ENCODE measurements at places on chromosomes 7 and 10. TPM values are rescaled to one million over a fixed set of nuclear protein-coding genes. Genes with fewer than 3 reads are reported as not detected.
A peak's percentile ranks its signal among the peaks of the same experiment; 100 is the strongest.

SLC18A2 gene
- total RNA-seq = 0.55 TPM

PLAU gene
- total RNA-seq = 2.5 TPM

FAM221A gene
- 16.3 TPM for total RNA-seq

DNA sequence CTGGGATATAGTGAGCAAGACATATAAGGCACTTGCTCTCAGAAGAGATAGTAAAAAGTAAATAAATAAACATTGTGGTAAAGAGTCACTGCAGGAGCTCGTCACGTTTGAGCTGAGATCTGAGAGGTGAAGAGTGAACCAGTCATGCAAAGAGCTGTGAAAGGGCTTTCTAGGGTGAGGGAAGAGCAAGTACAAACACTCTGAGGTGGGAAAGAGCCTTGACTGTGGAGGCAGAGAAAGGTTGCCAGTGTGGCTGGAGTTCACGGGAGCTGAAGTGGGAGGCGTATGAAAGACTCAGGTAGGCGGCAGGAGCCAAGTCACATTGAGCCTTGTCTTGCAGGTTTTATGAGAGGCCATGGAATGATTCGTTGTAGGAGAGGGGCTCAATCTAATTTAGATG is 141.0 kb downstream of the C1GALT1 start:
- DNase-seq = no peak

- no peak for DNase-seq
Measured at GRCh38 chr10:266974-267425, 131.7 kb downstream of the ZMYND11 start.

- peak; percentile 50 for DNase-seq
Measured at GRCh38 chr7:67343572-67343971, 346.9 kb downstream of the TYW1 start.

GRCh38 chr7:155230169-155230593 is 67.5 kb upstream of the INSIG1 start:
- peak; percentile 65 for DNase-seq

DNA sequence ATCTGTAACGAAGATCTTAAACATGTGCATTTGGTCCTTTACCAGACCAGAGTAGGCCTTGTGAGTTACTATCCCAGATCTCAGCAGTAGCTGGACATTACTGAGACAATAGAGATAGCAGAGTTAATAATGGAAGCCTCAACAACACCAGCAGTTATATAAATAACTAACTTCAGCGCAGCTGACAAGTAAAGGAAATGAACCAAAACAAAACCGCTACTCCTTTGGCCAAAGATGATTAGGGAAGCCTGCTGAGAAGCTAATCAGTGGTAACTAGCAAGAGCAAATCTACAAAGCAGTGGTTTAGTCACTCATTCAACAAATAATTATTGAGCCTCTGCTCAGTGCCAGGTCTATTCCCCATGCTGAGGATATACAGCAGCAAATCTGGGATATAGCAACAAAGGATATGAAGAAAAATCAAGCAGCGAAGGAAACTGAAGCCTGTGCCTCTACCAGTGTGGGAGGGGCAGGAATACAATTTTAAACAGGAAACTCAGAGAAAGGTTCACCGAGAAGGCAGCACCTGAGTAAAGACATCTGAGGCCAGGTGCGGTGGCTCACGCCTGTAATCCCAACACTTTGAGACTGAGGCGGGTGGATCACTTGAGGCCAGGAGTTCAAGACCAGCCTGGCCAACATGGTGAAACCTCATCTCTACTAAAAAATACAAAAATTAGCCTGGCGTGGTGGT is 103.6 kb downstream of the ELMO1 start:
- no peak for DNase-seq

- DNase-seq = no peak
Measured at GRCh38 chr7:47739301-47739875, 157.5 kb upstream of the TNS3 start.

GRCh38 chr10:12194752-12195271 is 879 bp downstream of the NUDT5 start:
- peak; percentile 79 for DNase-seq
